ENCODE measurements at places on chromosomes 1 and 21. TPM values are rescaled to one million over a fixed set of nuclear protein-coding genes. Genes with fewer than 3 reads are reported as not detected.

The HSPB7 gene
- total RNA-seq = not detected

The CFH gene
- not detected for total RNA-seq

DNA sequence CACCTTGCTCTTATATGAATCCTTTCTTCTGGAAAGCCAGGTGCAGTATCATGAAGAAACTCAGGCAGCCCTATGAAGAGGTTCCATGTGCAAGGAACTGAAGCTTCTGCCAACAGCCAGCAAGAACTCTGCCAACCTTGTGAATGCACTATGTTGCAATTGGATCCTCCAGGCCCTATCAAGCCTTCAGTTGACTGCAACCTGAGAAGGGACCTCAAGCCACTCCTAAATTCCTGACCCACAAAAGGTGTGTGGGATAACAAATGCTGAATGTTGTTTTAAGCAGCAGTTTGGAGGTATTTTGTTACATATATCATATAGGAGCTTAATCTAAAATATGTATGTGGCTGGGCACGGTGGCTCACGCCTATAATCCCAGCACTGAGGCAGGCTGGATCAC, 84.0 kb downstream of the RERE start:
- DNase-seq = no peak

The RHD gene
- total RNA-seq = not detected

The RYR2 gene
- total RNA-seq = not detected

DNA sequence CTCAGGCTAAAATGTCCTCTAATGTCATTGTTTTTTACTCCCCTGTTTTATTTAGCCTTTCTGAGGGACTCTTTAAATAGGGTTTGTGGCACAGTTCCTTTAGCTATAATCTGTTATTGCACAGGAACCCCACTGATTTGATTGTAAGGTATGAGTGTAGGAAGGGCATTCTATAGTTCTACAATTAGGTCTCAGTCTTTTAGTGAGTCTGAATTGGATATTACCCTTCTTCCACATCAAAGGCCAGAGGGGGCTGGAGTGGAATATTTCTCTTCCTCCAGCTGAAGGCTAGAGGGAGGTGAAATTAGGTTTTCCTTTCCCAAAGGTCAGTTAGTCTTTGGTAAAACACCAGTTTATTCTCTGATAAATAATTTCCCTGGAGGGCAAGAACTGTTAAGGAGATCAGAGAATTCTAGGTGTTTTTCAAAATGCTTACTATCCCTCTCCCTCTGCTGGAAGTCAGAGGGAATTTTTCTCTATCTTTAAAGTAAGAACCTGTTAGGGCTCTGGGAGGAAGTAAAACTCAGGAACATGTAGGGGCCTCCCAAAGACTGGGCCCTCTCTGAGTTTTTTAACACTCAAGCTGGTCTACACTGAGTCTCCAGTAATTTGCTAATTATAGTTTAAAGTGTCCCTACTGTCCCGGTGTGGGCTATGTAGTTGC, 176.3 kb upstream of the ZNHIT6 start:
- DNase-seq = no peak

DNA sequence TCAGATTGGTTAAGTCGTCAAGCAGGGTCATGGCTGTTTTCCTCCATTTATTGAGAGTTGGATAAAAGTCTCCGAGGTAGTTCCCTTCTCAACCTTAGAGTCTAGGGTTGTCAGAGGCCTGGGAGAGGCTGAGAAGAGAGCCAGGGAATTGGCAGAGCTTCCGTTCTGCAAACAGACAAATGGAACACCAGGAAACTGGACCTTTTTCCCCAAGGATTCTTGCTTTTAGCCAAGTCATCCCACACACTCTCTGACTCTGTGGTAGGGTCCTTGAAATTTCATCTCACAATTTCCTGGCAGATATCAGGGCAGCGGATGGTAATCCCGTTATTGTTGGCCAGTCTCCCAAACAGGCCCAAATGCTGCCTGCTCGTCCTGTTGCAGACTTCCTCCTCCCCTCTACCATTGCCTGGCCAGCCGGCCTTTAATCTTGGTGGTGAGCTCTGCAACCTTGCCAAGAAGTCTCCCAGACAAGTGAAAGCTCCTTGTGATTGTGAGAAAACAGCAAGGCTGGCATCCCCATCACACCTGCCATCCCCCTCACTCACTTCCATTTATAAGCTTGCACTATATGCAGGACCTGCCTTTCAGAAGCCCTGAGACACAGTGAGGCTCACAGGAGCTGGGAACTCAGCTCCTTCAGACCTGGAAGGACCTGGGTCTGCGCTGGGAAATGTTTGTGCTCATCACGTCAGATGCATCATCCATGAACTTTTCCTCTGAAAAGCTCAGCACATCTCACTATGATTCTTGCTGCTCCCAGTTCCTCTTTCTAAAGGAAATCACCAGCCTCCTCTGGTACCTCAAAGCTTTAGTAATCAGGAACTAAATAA, 13.7 kb upstream of the SRP9 start:
- no peak for DNase-seq

DNA sequence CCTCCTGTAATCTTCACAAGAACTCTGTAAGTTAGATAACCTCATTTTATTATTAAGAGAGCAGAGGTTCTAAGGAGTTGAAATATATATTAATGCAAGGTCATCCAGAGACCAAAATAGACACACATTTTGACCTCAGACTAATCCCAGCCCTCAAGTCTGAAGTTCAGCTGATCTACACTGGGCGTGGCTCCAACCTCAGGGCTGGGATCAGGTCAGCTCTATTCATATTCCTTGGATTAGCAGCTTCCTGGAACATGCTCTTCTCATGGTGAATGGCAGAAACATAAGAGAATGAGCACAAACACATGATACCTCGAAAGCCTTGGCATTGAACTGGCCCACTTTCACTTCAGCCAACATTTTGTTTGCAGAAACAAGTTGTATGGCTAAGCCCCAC, 200.8 kb upstream of the ST6GALNAC5 start:
- DNase-seq = no peak

- no peak for DNase-seq
These were observed 21.1 kb downstream of the ERRFI1 start for GRCh38 chr1:8004803-8005573.

DNA sequence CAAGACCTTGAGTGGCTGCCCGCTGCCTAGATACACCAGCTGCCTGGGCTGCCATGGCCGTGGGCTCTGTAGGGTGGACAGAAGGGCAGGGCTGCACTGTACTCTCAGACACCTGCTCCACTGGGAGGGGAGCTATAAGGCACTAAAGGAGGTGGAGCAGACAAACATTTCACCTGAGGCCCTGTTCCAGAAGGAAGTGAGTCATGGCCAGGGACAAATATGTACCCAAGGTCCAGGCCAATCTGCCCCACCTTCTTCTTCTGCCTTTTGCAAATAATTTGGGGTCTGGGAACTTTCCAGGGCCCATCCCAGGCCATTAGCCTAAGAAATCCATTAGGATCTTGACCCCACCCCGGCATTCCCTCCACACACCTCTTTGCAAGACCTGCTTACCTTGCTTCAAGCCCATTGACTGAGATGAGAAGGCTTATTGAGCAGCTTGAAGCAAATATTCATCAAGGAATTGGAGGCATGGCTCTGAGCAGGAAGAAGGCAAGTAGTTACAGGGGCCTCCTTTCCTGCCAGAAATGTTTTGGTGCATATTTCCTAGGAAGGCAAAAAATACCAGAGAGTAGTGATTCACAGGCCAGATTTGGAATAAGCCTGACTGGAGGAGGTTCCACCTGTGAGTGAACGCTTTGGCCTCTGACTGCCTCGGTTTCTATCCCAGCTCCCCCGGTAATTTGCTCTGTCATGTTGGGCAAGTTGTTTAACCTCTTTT, at the start of gene CAPN8:
CAPN8 (minus strand) TSS at position 110 of the 721 bp plus-strand sequence; CDS start at position 55, 55 bp downstream.
- DNase-seq = no peak

The DCST1 gene
- total RNA-seq = not detected

The GREM2 gene
- 0.25 TPM for total RNA-seq

GRCh38 chr21:33028287-33028670, 2.5 kb downstream of the OLIG2 start:
- DNase-seq = no peak

- DNase-seq = no peak
These were observed 3.4 kb downstream of the DCST1 start for GRCh38 chr1:155037043-155037442.

The TMEM69 gene
- total RNA-seq = 28.9 TPM

GRCh38 chr1:101253976-101254674, 17.3 kb downstream of the S1PR1 start:
- DNase-seq = no peak

- no peak for DNase-seq
These were observed 50.6 kb downstream of the NPHP4 start for GRCh38 chr1:5941671-5942070.
